ENCODE measurements at places on chromosomes 2 and 18.

GRCh38 chr18:28831476-28831875 lies 654.5 kb upstream of the CDH2 start:
- DNase-seq = no peak

GRCh38 chr2:67930156-67930555 lies 132.6 kb downstream of the C1D start:
- DNase-seq = no peak

DNA sequence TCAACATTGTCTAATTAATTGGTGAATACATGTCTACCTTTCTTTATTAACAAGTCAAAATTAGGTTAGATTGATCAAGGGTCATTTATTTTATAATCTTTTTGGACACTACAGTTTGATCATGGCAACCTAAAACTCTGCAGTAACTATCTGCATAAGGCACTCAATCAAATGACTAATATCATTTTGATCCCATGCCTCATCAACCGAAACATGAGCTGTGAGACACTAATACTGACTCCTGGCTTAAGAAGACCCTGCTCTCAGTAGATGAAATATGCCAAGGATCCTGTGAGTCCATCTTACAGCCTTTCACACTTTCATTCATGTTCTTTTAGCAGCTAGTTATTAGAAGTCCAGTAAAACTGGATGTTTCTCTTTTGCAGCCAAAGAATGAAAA lies 169.4 kb upstream of the CAVIN2 start:
- no peak for DNase-seq

DNA sequence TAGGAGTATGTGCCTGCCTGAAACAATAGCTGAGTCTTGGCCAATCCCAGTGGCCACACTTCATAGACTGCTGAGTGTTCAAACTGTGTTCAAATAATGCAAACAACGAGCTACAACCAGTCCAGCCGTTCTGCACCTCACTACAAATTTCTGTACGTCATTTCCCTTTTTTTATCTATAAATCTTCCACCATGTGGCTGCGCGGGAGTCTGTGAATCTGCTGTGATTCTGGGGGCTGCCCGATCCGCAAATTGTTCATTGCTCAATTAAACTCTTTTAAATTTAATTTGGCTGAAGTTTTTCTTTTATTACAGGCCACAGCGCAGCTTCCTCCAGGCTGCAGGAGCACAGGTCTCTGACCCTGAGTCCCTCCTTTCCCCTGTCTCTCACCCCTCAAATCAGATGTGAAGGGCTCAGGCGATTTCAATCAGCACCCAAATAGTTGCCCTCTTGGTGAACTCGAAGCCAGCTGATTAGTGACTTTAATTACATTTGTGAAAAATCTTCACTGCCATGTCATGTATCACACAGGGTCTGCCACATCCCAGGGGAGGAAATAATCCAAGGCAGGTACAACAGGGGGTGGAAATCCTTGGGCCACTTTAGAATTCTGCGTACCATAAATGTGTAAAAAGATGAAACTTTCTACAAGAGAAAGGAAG lies 145.6 kb downstream of the NDUFA10 start:
- DNase-seq = no peak
